ENCODE measurements at places on chromosomes 6 and 20.
A peak's percentile ranks its signal among the peaks of the same experiment; 100 is the strongest.

DNA sequence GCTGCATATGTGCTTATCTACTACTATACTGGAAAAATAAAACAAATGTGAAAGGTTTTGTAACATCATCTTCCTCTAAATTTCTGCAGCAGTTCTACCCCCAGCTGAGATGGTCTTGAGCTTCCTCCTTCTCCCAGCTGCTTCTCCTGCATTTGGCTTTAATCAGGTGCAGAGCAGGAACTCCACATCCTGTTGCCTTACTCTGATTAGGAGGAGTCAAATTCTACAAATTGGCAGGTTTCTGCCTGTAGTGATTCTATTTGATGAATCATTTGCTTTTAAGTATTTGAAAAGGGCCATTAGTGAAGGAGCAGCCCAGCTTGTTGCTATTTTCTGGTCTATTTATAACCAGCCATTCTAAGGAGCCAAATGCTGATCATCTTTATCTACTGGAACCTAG lies 224.5 kb downstream of the GMDS start:
- no peak for DNase-seq

- DNase-seq, result no peak
Observed at GRCh38 chr6:33279971-33280511, 3.1 kb downstream of the B3GALT4 start.

- no peak for DNase-seq
Observed at GRCh38 chr6:5172041-5172653, 87.0 kb downstream of the PPP1R3G start.

- DNase-seq, result no peak
Observed at GRCh38 chr6:140779341-140779740, 1353.4 kb upstream of the GJE1 start.

DNA sequence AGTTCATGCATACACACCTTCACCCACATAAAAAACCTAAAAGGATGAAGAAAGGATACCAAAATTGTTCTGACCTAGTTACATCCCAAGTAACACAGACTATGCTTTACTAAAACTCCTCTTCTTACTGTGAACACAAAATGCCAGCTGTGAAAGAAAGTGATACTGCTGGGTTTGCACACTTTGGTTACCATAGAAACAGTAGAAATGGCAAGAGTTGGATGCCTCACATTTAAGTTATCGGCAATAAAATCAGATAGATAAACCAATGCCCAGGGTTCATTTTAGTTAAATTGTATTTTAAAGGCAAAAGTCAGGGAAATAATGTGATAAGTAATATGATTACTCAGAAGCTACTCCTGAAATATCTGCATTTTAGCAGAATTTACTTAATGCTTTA lies 161.9 kb downstream of the CDK19 start:
- no peak for DNase-seq

DNA sequence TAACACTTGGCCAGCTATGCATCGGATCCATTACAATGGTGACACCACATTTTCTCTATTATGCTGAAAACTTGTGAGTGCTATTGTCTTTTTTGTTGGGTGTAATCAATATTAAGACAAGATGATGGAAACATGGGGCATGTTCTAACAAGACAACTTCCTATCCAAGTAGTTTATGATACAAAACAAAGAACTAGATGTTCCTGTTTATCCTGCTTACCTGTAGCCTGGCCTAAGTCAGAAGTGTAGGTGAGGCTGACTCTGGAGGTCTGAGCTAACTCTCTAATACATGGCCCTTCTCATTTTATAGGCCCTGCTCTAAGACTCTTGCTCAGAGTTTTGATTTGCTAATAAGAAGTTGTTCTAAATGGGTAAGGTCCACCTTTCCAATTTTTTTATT lies 242.4 kb upstream of the STXBP5 start:
- no peak for DNase-seq

GRCh38 chr6:33950472-33950881 lies 146.7 kb upstream of the MLN start:
- DNase-seq, result peak; percentile 27

DNA sequence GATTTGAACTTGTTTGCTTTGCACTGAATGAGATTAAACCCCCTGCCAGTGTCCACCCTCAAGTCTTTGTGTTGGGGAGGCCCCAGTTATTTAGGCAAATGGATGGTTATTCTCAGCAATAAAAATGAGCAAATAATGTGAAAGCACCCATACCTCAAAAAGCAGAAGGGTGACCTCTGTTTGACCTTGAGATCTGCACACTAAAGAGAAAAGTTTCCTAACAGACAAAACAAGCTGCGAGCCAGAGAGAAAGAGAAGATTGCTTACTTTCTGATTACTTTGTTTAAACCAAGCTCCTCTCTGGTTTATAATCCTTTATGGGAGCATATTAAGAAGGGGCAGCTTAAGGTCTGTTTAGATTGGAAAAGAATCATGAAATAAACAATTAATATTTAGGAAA lies 30.4 kb upstream of the TRERF1 start:
- DNase-seq, result no peak

DNA sequence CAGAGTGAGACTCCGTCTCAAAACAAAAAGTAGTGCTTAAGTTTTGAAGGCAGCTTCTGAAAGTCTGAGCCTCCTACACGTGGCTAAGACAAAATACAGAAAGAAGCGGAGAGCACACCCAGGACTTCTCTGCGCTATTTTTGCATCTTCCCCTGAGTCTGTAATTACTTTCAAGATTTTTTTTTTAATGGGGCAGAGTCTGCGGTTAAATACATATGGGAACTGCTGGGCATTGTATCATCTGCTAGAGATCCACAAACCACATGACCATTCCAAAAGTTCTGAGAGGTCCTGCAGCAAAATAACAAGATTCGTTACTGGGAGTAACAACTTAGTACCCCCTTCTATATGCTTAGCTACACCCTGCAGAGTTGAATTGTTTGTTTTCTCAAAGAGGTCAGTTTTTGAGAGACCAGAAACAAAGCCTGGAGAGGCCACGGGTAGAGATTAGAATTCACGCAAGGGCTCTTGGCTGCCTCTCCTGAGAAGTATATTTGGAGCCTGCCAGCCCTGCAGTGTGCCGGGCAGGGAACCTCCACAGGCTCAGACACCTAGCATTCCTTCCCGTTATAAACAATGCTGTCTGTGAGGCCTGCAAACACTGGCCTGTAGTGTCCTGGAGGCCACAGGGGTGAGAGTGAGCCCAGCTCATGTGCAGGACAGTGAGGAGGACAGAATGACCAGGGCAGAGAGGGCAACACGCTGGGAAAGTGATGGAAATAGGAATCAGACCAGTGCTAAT lies 48.2 kb upstream of the FAM50B start:
- no peak for DNase-seq

DNA sequence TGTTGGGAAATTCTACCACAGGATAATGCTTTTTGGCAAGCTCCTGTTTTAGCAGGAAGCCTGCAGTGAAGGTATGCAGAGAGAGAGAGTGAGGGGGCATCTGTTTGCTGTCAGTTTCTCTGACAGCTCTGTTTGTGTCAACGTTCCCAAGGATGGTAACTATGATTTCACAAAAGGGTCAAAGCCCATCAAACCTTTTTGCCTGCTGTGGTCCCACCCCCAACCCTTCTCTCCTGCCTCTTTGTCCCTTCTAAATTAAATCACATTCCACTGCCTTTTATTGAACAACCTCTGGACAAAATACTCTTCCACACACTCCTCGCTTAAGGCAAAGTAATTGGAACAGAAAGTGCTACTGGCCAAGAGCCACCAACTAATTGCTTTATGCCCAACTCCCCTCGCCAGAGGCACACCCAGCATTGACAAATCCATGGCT lies 128.3 kb downstream of the TSHZ2 start:
- no peak for DNase-seq

GRCh38 chr6:89675949-89676748 lies 37.6 kb upstream of the LYRM2 start:
- DNase-seq, result no peak

DNA sequence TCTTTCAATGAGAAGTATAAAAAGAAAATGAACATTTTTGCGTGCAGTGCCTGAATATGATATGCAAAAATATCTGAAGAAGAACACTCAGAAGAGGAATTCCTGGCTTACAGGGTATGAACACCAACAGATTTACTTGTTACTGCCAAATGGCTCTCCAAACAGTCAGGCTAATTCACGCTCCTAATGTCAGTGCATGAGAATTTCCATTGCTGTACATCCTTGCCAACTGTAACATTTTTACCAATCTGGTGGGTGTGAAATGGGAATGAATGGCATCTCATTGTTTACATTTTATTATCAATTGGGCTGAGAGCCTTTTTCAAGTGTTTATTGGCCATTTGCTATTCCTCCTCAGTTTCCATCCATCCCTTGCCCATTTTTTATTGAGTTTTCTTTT lies 365.3 kb upstream of the MAP3K7 start:
- DNase-seq, result no peak

DNA sequence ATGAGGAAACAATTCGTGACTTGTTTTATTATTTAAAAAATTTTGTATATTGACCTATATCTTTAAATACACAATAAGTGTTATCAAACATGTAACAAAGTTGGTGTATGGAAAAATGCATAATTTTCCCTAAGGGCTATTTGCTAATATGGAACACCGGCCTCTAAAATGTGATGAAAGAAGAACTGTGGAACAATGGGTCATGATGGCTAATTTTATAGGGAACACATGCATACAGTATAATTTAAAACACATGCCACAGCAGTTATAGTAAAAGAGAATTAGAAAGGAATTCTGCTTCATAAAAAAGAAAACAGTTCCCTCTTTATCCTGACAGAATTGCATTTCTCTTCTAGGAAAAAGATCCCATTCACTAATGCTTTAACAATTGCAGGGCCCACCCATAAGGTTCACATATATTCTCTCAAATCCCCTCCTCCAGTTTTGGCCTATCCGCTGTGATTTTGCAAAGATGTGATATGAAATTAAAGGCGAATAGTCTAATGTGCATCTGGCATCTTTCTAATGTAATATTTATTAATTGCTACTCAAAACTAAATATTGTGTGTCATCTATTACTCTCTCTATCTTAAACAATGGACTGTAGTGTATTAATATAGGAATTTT lies 628.1 kb upstream of the CITED2 start:
- no peak for DNase-seq

DNA sequence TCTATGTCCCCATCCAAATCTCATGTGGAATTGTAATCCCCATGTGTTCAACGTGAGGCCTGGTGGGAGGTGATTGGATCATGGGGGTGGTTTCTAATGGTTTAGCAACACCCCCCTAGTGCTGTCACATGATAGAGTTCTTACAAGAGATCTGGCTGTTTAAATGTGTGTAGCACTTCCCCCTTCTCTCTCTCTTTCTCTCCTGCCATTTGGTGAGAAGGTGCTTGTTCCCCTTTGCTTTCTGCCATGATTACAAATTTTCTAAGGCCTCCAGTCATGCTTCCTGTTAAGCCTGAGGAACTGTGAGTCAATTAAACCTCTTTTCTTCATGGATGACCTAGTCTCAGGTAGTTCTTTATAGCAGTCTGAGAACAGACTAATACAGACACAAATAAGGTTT lies 165.4 kb downstream of the OGFRL1 start:
- no peak for DNase-seq

GRCh38 chr20:24309596-24309995 lies 159.8 kb upstream of the SYNDIG1 start:
- no peak for DNase-seq

GRCh38 chr6:4017058-4017739 lies 61.7 kb downstream of the FAM217A start:
- no peak for DNase-seq

DNA sequence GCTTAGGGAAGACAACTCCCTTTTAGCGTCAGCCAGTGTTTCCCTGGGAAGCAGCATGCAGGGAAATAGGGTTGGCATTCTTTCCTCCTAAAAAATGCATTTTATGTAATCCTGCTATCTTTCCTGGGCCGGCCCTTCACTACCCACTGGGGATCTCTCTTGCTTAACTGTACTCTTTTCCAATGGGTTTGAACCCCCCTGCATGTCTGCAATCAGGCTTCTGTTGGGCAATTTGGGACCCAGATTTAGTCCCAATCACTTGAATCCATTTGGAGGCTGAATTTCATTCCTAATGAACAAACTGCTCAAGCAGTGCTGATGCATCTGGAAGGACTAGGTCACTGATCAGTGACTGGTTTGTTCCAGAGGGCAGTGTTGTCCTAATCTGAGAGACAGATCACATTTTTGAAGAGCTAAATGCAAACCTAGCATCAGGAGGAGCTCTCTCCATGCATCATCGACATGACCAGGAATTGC lies 152.0 kb downstream of the TSHZ2 start:
- DNase-seq, result peak; percentile 11

DNA sequence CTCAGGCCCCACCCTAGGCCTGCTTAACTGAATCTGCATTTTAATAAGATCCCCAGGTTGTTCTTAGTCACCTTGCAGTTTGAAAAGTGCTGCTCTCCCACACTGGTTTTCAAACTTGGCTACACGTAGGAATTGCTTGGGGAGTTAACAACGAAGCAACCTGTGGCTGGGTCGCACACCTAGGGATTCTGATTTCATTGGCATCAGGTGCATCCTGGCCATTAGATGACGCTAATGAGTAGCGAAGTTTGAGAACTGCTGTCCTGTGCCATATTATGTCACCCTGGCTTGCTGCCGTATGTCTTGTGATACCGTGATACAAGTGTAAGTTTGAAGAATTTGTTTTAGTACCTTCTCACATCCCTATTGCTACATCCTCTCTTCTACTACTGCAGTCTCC lies 28.2 kb upstream of the FUCA2 start:
- peak; percentile 37 for DNase-seq

DNA sequence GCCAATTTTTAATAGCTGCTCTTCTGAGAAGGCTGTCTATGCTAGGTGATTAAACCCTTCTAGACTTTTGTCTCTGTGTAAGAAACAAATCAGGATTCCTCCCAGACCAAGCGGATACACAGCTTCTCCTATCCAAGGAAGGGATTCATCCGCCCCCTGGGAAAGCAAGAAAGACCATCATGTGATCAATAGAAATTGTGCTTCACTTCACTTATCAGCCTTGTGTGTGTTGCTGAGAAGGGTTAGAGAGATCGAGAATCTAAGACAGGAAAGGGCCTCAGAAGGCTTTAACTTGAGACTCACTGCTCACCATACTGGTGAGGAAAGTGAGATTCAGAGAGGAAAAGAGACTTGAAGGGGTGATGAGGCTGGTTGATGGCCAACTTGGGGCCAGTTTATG lies 1.5 kb downstream of the ABCC10 start:
- DNase-seq, result no peak

- no peak for DNase-seq
Observed at GRCh38 chr6:36414481-36414880, 27.0 kb upstream of the ETV7 start.

GRCh38 chr6:4910037-4910760 lies 93.6 kb downstream of the RPP40 start:
- DNase-seq, result no peak

DNA sequence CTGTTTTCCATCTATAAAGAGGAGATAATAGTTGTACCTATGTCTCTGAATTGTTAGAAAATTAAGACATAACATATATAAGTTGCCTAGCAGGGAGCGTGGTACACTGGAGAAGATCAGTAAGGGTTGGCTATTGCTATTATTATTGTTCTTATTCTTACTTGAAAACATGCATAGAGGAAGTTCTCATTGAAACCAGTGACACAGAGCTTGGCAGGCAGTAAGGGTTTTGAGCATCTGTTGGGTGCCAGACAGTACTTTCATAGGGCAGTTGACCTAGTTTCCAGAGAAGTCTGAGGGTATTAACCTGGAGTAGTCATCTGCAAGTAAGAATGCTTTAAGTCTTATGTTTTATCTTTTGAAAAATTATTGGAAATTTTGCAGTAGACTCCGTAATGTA lies 13.3 kb upstream of the SGK1 start:
- DNase-seq, result no peak
